ENCODE measurements at places on chromosomes 4 and X. TPM values are rescaled to one million over a fixed set of nuclear protein-coding genes. Genes with fewer than 3 reads are reported as not detected.

The VCX gene
- total RNA-seq, result not detected

DNA sequence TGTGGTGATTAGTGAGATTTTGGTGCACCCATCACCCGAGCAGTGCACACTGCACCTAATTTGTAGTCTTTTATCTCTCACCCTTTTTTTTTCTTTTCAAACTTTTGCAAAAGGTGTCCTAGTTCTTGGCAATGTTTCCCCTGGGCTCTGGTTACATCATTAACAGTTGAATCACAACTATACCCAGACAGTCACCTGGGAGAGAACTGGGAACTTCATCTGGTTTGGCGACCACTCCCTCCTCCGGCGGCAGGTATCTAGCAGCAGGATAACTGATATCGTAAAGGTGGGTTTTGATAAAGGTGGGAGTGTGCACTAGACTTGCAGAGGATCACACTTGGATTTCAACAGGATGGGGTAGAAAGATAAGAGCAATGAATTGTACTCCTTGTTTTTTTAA is 140.5 kb downstream of the CHIC2 start:
- no peak for DNase-seq
- H3K27ac ChIP-seq, result no peak overlapping the region
- no peaks in the 10 kb centered on the region for H3K36me3 ChIP-seq

- H3K36me3 ChIP-seq, result no peaks in the 10 kb centered on the region
- H3K27ac ChIP-seq, result no peak within 1 kb of the TSS
- no peaks in the 10 kb centered on the region for H3K4me1 ChIP-seq
Observed at GRCh38 chrX:153646620-153647373, at the start of gene DUSP9. Gene DUSP9, plus strand, starts transcription at chrX:153647203. Its CDS starts 751 bp downstream, at chrX:153647954.

DNA sequence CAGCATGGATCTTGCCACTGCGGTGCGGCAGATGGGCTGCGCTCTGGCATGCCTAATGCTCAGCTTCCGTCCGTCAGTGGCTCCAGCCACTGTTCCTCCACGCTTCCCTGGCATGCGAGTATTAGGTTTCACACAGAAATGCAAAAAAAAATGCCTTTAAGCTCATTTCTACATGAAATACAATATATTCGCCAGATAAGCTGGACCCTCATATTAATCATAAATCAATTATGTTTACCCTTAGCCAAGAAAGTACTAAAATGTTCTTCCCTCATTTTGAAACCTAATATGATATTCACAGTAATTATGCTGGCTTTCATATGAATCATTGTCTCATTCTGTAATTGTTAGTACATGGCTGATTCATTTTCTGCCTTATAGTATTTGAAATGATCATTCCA is 115.5 kb upstream of the FAM241A start:
- no peaks in the 10 kb centered on the region for H3K36me3 ChIP-seq
- H3K27ac ChIP-seq, result no peak overlapping the region
- no peak overlapping the region for H3K4me3 ChIP-seq
- H3K4me1 ChIP-seq, result no peaks in the 10 kb centered on the region

DNA sequence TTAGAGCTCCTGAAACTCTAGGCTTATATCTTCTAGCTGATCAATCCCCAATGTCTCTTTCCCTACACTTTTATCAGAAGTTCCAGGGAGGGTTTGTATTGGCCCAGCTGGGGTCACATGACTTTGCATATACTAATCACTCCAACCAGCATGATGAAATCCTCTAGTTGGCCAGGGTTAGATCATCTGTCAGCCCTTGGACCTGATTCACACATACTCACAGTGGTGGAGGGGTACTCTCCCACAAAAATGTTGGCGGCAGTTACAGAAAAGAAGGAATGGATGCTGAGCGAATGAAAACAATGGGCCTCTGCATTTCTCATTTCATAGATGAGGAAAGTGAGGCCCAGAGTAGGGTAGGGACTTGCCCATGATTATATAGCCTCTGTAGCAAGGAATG is 151.1 kb downstream of the PJA1 start:
- DNase-seq, result no peak
- H3K4me3 ChIP-seq, result no peak overlapping the region
- H3K36me3 ChIP-seq, result no peaks in the 10 kb centered on the region
- no peaks in the 10 kb centered on the region for H3K27me3 ChIP-seq

DNA sequence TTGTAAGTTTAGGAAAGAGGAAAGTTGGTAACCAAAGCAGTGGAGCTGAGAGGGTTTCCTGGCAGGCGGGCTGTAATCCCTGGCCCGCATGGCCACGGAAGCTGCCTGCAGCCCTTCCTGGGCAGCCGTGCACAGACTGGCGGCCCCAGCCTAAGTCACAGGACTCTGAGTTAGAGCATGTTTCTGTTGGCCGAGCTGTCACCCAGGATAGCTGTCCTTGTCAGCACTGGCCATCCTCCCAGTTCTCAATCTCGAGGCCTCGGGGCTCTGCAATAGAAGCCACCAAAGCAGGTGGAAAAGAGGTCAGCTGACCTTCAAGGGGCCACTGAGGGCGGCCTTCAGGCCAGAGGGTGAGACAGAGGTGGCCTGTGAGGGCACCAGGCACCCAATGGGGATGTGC is 20.5 kb downstream of the PNMA6E start:
- no peak overlapping the region for H3K4me3 ChIP-seq
- no peaks in the 10 kb centered on the region for H3K36me3 ChIP-seq
- DNase-seq, result no peak
- H3K27ac ChIP-seq, result no peak overlapping the region
- no peaks in the 10 kb centered on the region for H3K4me1 ChIP-seq

DNA sequence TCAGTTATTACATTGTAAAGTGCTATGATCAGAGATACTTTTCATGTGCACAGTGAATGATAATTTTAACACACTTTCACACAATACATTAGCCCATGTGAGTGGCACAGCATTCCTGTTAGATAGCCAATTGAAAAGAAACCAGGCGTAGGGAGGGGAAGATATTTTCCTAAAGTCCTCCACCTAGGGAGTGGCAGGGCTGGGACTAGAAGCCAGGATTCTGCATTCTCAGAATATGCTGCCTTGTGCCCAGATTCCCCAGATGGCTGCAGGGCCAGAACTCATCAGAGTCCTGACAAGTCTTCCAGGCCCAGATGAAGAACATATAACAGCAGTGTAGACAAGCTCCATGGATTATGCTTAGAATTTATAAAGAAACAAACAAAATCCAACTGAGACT is 350.2 kb downstream of the AFF2 start:
- DNase-seq, result no peak
- no peak overlapping the region for H3K27ac ChIP-seq
- no peaks in the 10 kb centered on the region for H3K4me1 ChIP-seq
- H3K36me3 ChIP-seq, result no peaks in the 10 kb centered on the region

GRCh38 chrX:124028182-124028581 is 66.7 kb downstream of the STAG2 start:
- H3K4me3 ChIP-seq, result no peak overlapping the region
- no peaks in the 10 kb centered on the region for H3K27me3 ChIP-seq
